ENCODE measurements at places on chromosomes 2 and 18.

- DNase-seq: no peak
Measured at GRCh38 chr2:75381032-75381431, 179.7 kb downstream of the EVA1A start.

- DNase-seq: no peak
Measured at GRCh38 chr2:168180483-168180882, 66.9 kb downstream of the STK39 start.

- DNase-seq: no peak
Measured at GRCh38 chr2:12809526-12809925, 92.8 kb downstream of the TRIB2 start.

DNA sequence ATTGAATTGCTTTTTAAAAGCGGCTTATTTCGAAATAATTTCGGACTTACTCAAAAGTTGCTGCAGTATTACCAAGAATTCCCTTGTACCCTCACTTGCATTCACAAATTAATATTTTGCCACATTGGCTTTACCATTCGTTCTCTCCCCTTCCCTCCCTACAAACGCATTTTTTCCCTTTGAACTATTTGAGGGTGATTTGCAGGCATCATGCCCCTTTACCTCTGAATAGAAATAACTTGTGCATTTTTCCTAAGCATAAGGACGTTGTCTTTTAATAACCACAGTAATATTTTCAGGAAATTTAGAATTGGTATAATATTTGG is 608 bp downstream of the CCDC138 start:
- no peak for DNase-seq

GRCh38 chr2:71467180-71467815 is 13.9 kb downstream of the DYSF start:
- DNase-seq: no peak

DNA sequence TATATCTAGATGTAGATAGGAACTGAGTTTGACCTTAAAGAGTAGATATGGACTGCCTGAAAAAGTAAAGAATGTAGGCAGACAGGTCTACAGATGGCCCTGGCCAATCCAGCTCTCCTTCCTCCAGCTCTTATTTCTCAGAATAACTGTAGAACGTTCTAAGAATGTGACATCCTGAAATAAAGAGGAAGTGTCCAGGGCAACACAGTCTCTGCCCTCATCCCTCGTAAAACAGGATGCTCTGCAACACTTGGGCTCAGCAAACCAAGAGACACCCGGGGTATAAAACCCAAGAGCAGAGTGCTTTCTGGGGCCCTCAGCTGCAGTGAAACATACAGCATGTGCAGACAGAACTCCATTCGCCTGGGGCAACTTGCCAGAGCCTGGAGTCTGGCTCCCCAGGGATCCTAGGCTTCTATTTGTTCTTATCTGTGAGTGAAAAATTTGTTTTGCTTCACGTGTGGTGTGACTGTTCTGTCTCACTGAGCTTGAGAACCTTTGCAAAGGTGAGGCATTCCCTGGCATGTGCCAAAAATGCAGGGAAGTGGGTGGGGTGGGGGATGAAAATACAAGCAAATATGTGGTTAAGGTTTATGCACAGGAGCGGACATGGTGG is 401.0 kb downstream of the SETBP1 start:
- no peak for DNase-seq

DNA sequence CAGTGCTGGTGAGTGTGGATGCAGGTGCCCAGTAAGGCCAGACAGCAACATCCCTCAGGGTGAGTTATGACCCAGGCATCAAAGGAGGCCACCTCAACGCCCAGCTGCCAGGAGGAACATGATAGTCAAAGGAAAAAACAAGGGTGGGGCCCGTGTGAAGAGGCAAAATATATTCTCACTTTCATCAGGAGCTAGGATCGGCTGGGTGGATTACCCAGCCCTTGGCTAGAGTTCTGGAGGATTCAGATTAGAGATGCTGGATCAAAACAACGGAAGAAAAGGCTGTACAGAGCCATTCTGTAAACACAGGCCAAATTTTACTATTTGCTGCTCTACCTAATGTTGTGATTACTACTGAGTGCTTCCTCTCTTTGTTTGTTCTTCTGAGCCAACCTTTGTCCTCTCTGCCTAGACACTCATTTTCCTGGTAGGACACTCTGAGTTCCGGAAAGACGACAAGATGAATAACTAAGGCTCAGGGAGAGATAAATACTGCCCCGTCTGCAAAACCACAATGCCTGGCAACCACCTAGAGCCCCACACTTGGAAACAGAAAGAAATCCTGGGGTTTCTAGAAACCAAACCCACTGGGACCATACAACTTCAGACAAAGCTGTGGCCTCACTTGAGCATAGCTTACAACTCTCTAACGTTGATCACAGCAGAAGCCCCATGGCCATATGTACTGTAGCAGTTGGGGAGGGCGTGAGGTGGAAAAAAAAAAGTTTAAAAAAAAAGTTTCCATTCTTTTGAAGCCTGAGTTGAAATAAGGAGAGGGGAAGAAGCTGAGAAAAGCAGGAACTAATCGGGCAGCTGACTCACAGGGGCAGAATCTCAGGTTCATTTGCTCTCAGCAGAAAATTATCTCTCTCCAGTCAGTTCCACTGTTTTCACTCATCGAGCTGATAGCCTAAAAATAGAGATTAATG is 17.8 kb upstream of the PMAIP1 start:
- peak; percentile 23 for DNase-seq

DNA sequence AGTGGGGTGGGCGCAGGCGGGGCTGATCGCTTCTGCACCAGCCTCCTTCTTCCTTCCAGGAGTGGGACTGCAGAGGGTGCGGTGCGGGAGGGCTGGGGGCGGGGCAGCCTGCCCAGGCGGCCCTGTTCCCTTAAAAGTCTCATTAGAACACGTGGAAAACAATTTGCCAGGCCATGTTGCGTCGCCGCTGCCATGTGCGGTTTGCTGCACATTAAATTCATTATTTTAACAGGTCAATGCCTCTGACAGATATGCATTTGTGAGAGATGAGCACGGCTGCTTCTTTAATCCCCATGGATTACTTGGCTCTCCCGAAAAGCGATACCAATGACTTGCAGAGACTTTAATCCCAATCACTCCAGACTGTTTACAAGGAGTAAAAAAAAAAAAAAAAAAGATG is 139.0 kb downstream of the CELF4 start:
- no peak for DNase-seq

DNA sequence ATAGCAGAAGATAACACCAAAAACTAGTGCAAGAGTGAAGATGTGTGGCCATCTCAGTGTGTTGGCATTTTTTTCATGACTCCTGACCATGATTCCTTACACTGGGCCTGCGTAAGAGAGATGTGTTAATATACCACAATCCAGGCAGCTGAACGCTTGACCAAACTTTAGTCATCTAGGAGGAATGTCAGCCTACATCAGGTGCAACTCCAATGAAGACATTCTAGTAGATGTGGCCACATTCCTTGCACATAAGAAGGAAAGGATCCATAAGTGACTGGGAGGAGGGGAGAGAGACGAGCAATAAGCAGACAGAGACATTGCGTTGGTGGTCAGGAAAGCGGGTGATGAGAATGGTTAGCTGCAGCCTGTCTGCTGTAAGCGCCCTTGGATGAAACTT is 42.6 kb downstream of the CYRIA start:
- no peak for DNase-seq

DNA sequence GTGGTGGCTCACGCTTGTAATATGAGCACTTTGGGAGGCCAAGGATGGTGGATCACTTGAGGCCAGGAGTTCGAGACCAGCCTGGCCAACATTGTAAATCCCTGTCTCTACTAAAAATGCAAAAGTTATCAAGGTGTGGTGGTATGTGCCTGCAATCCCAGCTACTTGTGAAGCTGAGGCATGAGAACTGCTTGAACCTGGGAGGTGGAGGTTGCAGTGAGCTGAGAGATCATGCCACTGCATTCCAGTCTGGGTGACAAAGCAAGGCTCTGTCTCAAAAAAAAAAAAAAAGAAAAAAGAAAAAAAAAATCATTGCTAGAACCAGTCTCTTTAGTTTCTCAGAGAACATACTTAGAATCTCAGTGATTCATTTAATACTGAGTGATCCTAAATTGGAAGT is 217.1 kb downstream of the DYM start:
- no peak for DNase-seq

DNA sequence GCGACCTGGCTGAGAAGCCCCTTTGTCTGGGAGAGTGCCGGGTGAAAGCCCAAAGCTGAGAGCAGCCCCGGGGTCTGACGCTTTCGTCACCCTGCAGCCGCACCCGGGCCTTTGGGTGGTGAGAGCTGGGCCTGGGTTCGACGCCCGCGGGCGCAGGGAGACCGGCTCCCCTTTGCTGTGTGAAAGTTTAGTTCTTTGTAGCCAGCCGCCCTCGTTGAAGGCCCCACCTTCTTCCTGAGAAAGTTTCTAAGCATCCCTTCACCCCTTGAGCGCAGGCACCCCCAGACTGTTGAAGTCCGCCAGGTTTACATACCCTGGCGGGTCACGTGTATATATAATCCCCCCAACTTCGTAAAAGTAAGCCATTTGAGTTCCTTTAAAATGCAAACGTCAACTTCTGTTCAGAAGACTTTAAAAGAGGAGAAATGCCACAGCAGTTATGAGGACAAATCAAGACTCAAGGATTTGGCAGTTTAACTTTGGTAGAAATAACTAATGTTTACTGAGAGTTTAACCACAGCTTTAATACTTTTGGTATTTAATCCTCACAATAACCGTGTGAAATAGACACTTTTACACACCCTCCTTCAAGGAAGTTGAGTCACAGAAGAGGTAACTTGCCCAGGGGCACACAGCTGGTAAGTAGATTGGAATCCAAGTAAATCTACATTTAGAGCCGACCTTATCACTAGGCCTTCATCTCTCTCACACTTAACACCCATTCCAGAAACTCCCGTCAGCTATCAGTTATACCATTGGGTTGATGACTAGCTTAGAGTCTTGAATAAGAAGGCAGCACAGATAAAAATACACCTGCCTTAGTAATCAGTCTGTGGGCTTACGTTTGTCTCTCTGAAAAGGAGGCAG is 1.1 kb upstream of the MBOAT2 start:
- DNase-seq: no peak

GRCh38 chr18:37946324-37946723 is 380.7 kb upstream of the CELF4 start:
- DNase-seq: no peak

DNA sequence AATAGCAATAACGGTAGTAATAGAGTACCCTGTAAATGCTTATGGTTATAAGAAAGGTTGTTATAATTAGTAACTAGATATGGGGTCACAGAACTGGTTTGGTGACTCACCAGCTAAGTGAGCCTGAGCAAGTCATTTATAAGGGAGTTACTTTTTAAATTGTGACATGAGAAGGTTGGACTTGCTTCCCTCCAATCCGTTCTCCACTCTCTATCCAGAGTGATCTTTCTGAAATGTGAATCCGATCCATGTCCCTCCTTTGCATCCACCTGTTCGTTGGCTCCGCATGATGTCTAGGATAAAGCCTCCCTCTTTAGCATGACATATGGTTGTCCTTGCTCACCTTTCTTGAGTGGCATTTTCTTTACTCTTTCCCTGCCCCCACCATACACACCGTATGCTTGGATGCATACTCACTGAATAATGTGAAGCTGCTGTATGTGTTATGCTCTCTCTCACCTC is 83.1 kb downstream of the CDC42EP3 start:
- no peak for DNase-seq

GRCh38 chr2:88481691-88482336 is 29.3 kb upstream of the FOXI3 start:
- DNase-seq: no peak

GRCh38 chr2:237760506-237761502 is 37.8 kb upstream of the RBM44 start:
- DNase-seq: no peak

All from activated T-cell treated with anti-CD3 and anti-CD28 coated beads, Interleukin-2, amount 50 U/mL, for 72 hours (primary cell).